ENCODE measurements at places on chromosomes 7 and 10.
A peak's percentile ranks its signal among the peaks of the same experiment; 100 is the strongest.

GRCh38 chr7:142468871-142469665 is 211.2 kb upstream of the PRSS58 start:
- DNase-seq: no peak

DNA sequence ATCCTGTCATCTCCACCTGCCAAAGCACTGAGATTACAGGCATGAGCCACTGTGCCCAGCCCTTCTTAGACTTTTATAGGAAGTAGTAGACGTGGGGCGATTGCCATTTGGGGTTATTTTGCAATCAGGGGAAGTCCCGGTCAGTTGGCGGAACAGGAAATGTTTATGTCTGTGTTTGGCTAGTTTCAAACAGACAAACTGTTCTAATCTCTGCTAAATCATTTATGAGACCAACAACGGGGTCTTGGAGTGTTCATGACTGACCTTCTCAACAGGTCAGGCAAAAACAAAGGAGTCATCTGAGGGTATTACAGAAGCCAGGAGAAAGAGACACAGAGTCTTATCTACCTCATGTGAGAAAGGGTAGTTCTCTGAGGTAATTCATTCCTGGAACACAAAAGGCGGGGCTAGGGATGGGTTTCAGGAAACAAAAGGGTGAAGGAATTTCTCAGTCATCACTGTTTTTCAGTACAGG is 6.6 kb upstream of the TPK1 start:
- no peak for DNase-seq

GRCh38 chr7:24795407-24795767 is 38.1 kb upstream of the GSDME start:
- DNase-seq: no peak

- DNase-seq: no peak
These were observed 4.7 kb downstream of the CCNY start for GRCh38 chr10:35340975-35341374.

- no peak for DNase-seq
These were observed 630.6 kb upstream of the ZWINT start for GRCh38 chr10:56991591-56992069.

GRCh38 chr10:47308775-47309174 is 8.8 kb downstream of the GDF10 start:
- DNase-seq: no peak

DNA sequence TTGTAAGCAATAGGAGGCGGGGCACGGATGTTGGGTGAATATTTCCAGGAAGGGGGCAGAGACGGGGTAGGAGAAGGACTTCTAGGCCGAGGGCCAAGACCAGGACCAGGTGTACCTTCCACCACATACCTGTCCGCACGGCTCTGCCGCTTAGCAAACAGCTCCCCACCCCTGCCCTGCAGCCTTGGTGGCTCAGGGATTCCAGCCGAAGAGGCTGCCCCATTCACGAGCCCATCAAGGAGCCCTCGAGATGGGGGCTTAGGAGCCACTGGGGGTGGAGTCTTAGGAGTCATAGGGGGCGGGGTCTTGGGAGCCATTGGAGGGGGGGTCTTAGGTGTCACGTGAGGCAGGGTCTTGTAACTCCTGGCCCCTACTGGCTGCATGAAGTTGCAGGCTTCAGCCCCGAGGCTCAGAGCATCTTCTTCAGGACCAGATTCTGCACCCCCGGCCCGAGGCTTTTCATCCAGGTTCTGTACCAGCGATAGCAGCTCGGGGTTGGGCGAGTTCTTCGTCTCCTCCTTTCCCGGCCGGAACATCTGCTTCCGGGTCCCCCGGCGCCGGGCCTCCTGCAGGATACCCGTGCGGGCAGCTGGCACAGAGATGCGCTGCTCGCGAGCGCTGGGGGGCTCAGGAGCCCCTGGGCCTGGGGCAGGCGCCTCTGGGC is 6.1 kb upstream of the MYOZ1 start:
- peak; percentile 29 for DNase-seq

- no peak for DNase-seq
These were observed 101.4 kb downstream of the GPAM start for GRCh38 chr10:112082120-112082519.

DNA sequence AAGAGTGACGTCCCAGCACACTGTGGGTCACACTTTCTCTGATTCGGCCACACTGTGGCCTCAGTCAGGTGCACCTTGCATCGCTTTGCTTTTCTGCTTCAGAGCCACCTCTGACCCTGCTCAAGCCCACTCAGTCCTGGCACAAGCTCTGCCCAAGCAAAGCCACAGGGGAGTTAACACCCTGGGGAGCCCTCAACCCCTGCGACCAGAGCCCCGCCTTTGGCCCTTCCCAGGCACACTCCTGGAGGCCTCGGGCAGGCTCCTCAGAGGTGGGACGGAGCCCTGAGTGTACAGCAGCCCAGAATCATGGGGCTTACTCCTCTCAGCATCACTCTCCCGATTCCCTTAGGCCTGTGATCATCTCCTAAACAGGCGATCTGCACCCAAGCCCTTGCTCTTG is 71.0 kb downstream of the HIPK2 start:
- no peak for DNase-seq

- DNase-seq: no peak
These were observed 28.4 kb upstream of the RAPGEF5 start for GRCh38 chr7:22385326-22385725.

GRCh38 chr7:146658604-146659003 is 542.0 kb downstream of the CNTNAP2 start:
- no peak for DNase-seq

GRCh38 chr7:2613098-2613930 is 18.5 kb upstream of the TTYH3 start:
- no peak for DNase-seq

GRCh38 chr10:119468542-119469324 is 73.8 kb downstream of the RGS10 start:
- no peak for DNase-seq

- no peak for DNase-seq
These were observed 30.7 kb downstream of the COA1 start for GRCh38 chr7:43698460-43699255.

GRCh38 chr10:88835910-88836221 is 15.8 kb downstream of the ANKRD22 start:
- DNase-seq: no peak

GRCh38 chr10:17088118-17088806 is 41.3 kb downstream of the CUBN start:
- no peak for DNase-seq

DNA sequence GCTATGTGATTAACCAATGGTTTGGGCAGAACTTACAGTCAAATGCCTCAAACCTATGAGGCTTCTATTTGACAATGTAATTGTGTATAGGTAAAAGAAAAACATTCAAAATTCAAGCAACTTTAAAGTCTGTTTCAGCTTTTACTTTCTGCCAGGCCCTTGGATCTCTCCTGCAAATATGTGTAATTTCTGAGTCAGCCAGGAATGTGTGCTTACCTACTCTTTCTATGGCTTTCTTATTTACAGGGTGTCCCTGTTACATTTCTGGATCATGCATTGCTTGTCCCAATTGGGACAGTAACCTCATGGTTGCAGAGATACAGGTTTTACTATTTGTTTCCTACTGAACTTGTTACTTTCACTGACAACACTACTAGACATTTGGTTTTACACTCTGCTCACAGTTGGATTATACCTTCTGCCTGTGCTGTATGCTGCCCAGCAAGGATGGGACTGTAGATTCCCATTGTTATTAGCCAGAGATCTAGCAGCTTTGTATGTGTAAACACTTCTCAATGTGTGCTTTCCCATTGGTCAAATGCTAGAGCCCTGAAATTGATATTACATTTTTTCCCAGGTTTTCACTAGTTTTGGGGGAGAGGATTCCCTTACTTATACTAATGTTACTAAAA is 355.3 kb downstream of the ARL4A start:
- DNase-seq: no peak

DNA sequence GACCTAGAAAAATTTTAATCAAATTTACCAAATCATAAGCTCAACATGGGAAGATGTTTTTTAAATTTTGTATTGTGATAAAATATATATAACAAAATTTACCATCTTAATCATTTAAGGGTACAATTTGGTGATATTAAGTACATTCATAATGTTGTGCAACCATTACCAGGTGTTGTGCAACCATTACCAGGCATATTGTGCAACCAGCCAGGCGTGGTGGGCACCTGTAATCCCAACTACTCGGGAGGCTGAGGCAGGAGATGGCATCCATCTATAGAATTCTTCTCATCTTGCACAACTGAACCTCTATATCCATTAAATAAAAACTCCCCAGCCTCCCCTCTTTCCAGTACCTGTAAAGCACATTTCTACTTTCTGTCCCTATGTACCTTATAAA is 124.5 kb upstream of the SLC13A1 start:
- no peak for DNase-seq

DNA sequence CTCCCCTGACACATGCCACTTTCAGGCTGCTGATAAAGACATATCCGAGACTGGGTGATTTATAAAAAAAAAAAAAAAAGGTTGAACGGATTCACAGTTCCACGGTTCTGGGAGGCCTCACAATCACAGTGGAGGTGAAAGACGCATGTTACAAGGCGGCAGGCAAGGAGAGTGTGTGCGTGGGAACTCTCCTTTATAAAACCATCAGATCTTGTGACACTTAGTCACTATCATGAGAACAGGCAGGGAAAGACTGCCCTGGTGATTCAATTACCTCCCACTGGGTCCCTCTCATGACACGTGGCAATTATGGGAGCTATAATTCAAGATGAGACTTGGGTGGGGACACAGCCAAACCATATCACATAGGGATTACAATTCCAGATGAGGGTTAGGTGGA is 181.5 kb downstream of the TCERG1L start:
- DNase-seq: no peak

- DNase-seq: no peak
These were observed 190.6 kb downstream of the HERPUD2 start for GRCh38 chr7:35504365-35504764.

DNA sequence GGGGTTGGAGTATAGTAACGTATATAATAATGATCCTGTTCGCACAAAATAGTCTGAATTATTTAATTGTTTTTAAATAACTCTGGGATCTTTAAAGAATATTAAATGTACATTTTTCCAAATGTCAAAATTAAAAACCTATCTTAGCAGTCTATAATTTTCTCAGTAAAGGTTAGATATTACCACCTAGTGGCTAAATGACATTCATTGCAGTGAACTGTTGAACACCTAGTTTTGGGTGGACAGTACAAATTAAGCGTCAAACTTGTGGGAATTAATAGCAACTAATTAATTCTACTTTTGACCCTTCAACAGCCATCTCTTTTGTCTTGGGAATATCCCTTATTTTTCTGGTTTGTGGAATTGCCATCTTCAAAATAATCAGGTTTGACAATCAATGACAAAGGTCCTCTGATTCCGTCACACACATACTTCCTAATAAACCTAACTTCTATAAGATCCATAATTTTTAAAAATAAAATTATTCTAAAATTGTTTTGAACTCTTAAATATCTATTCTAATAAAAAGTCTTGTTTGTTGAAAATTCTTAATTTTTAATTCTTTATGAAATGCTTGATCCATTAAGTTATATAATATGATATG is 165.7 kb downstream of the SEMA3D start:
- no peak for DNase-seq

DNA sequence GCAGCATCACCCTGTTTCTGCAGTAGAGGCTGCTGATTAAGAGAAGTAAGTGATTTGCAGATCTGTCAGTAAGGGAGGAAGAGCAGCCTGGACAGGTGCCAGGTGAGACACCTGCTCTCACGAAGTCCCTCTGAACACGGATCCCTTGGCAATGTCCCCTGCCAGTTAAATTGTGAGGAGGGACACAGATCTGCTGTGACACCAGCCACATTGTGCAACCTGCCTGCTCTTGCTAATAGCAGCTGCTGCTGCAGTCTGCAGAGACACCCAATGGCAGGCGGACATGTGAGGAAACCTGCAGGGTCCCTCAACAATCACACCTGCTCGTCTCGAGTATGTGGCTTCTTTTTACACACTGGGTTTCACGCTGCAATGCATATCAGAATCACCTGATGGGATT is 31.9 kb downstream of the ANXA11 start:
- DNase-seq: no peak

DNA sequence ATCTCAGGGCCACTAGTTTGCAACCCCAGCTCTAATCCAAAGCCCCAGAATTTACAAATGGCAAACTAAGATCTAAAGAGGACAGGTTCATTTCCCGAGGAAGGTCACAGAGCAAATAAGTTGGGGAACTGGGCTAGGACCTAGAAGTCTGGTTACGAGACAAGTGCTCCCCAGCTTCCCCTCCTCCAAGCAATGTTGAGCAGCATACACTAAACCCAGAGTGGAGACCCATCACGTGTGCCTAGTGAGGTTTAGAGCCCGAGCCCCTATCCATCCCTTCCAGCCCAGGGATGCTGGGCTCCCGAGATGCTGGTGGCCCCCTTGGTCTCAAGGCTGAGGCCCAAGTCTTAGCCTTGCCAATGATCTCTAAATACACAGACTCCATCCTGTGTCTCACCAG is 209.5 kb upstream of the ZMIZ1 start:
- DNase-seq: no peak

DNA sequence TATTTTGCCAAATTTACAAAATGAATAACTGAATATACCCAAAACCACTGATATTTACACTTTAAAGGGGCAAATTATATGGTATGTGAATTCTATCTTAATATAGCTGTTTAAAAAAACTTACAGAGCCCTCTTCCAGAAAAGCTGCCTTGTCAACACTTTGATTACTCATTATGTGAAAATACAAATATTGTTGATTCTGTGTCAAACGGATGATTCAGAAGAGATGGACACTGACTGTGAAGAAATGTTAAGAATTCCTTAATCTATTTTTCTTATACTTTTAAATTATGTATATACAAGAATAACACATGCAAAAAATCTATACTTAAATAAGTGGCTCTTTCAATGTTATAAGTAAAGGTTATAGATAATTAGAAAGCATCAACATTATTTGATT is 41.5 kb downstream of the SMURF1 start:
- no peak for DNase-seq

GRCh38 chr10:10038348-10038747 is 979.3 kb upstream of the CELF2 start:
- no peak for DNase-seq

GRCh38 chr10:22693371-22693784 is 21.0 kb downstream of the PIP4K2A start:
- no peak for DNase-seq

GRCh38 chr10:112792487-112793201 is 157.4 kb upstream of the TCF7L2 start:
- DNase-seq: no peak

DNA sequence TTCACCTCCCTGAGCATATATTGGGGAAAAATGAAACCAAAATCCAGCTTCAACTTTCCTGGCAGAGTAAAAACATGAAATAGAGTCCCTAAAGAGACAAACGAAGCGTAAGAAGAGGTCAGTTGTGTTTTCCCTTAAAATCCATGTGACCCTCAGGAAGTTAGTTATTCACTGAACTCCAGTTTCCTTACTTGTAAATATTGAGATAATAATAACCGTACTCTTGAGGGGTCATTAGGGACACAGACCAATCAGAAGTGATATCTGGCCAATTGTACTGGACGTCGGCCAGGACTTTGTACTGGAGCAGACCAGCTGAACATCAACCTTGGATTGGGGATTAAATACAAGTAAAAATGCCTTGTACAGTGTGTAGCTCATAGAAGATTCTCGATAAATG is 167.0 kb downstream of the GATA3 start:
- DNase-seq: no peak

Measured in neural crest cell (in vitro differentiated cells).